ENCODE measurements at places on chromosomes 4 and X.

- DNase-seq = no peak
These were observed 57.4 kb downstream of the MOSPD2 start for GRCh38 chrX:14930663-14931062.

GRCh38 chrX:93760163-93760562, 86.2 kb downstream of the FAM133A start:
- DNase-seq = no peak

GRCh38 chrX:152202886-152203285, 64.5 kb upstream of the MAGEA10 start:
- DNase-seq = no peak

- DNase-seq = no peak
These were observed 7.4 kb upstream of the SMS start for GRCh38 chrX:21933077-21933476.
